ENCODE measurements at places on chromosomes 12 and 14. TPM values are rescaled to one million over a fixed set of nuclear protein-coding genes. Genes with fewer than 3 reads are reported as not detected.

GRCh38 chr14:99806836-99807235, 13.6 kb downstream of the EML1 start:
- no peaks in the 10 kb centered on the region for H3K4me1 ChIP-seq
- H3K27me3 ChIP-seq: peaks cover 30% of the 10 kb centered on the region
- no peak for DNase-seq
- H3K36me3 ChIP-seq: no peaks in the 10 kb centered on the region
- H3K27ac ChIP-seq: no peak overlapping the region

GRCh38 chr12:125797421-125798175, 732.4 kb downstream of the AACS start:
- H3K4me3 ChIP-seq: no peak overlapping the region
- H3K27ac ChIP-seq: no peak overlapping the region
- H3K36me3 ChIP-seq: no peaks in the 10 kb centered on the region
- no peaks in the 10 kb centered on the region for H3K27me3 ChIP-seq
- H3K4me1 ChIP-seq: no peaks in the 10 kb centered on the region

DNA sequence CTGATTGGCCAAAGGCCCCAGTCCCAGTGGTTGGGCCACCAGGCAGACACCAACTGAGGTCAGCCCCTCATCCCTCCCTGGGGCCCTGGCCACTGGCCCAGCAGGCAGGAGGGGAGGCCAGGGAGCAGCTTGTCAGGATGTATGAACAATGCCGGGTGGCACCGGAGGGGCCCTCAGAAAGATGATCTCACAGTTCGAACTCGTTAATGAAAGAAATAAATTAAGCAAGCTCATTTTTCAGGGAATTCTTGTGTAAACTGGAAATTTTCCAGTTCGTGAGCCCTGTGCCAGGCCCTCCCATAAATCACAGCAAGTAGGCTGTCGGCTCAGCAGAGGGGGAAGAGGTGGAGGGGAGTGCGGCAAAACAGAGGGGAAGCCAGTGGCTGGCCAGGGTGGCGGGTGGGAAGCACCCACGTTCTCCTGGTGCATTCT, 177.0 kb upstream of the VASH1 start:
- no peak overlapping the region for H3K27ac ChIP-seq
- no peak overlapping the region for H3K4me3 ChIP-seq
- peaks cover 8% of the 10 kb centered on the region for H3K27me3 ChIP-seq
- DNase-seq: no peak

DNA sequence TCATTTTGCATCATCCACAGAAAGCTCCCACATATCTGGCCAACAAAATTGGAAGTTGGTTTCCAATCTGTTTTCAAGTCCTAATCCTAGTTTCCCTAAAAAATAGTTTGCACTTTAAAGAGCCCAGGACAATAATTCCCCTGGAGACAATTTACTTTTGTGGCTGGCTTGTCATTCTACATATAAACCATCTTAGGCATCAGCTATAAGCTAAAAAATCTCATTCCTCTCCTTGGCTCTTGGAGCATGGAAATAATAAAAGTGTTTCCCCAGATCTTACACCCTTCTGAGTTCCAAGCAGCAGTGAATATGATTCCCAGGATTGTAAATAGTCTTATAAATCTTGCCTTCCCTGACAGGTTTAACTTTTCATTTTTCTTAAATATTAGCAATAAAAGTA, 89.1 kb upstream of the NUDT4 start:
- no peak overlapping the region for H3K27ac ChIP-seq
- no peak for DNase-seq
- H3K36me3 ChIP-seq: no peaks in the 10 kb centered on the region
- no peaks in the 10 kb centered on the region for H3K27me3 ChIP-seq

DNA sequence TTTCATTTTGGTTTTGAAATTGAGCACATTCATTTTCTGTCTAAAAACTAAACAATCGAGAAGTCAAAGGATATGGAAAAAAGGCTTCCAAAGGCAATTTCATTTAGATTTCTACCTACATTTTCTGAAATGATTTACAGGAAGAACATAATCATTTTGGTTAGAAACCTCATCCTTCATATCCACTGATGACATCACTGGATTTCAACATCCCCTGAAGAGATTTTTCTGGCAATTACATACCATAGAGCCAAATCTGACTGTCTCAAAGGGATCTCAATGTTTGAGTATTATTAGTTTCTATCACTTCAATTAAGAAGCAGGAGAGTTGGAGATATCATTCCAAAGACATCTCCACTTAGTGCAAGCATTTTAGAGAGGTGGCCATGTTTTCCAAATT, 137.8 kb downstream of the TTC7B start:
- H3K4me1 ChIP-seq: peaks cover 41% of the 10 kb centered on the region
- DNase-seq: no peak
- peak overlapping the region; percentile 96 for H3K27ac ChIP-seq
- no peaks in the 10 kb centered on the region for H3K27me3 ChIP-seq

DNA sequence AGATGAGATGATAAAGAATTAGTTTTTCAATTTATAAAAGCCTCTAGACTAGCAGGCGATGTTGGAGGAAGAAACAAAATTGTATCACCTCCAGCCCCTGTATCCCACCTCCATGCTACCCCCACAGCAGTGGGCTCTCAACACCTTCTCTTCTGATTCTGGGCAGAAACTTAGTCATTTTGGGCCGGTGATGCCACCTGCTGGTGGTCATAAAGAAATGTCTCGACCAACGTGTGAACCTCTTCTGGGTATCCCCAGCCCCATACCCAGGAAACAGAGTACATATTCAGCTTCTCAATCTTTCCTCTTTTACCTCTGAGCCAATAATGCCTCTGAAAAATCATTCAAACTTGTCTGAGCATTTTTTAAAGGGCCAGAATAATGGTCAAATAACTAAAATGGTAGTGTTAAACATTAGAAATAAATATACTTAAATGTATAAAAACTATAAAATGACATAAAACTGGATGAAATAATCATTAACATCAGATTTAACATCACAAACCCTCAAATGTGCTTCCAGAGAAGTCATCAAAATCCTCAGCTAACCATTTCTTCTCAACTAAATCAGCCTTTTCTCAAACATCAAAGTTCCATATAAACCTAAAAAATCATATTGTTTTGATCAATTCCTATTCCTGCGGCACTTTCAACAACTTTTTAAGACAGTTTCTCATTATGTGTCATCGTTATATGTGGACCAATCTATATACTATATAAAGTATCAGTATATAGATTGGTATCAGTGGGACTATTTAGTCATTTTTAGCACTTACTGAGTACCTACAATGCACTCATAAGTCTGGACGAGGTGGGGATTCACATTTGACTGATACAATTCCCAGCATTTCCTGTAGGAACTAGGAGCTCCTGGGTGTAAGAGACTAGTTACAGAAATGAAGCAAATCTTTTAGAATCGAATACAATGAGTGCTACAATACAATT, 69.4 kb downstream of the ATXN2 start:
- no peak overlapping the region for H3K4me3 ChIP-seq
- DNase-seq: peak; percentile 67
- H3K27ac ChIP-seq: no peak overlapping the region
- H3K36me3 ChIP-seq: peaks cover 9% of the 10 kb centered on the region

GRCh38 chr14:92695562-92695961, 52.9 kb downstream of the LGMN start:
- H3K4me1 ChIP-seq: peaks cover 28% of the 10 kb centered on the region
- no peak for DNase-seq
- H3K27ac ChIP-seq: no peak overlapping the region
- no peaks in the 10 kb centered on the region for H3K27me3 ChIP-seq
- peaks cover 2% of the 10 kb centered on the region for H3K36me3 ChIP-seq

- no peak overlapping the region for H3K27ac ChIP-seq
- peaks cover 3% of the 10 kb centered on the region for H3K27me3 ChIP-seq
- H3K36me3 ChIP-seq: no peaks in the 10 kb centered on the region
- H3K4me3 ChIP-seq: no peak overlapping the region
Measured at GRCh38 chr12:52454411-52455201, 2.7 kb upstream of the KRT6B start.

GRCh38 chr14:93582516-93582915, 151.8 kb downstream of the UNC79 start:
- H3K27me3 ChIP-seq: peaks cover 20% of the 10 kb centered on the region
- DNase-seq: no peak
- no peak overlapping the region for H3K4me3 ChIP-seq
- no peaks in the 10 kb centered on the region for H3K4me1 ChIP-seq

GRCh38 chr12:30753233-30753632, 1.5 kb downstream of the CAPRIN2 start:
- H3K27me3 ChIP-seq: no peaks in the 10 kb centered on the region
- H3K27ac ChIP-seq: no peak overlapping the region
- DNase-seq: peak; percentile 24
- peak overlapping the region; percentile 93 for H3K4me3 ChIP-seq
- peaks cover 34% of the 10 kb centered on the region for H3K4me1 ChIP-seq

GRCh38 chr12:94707892-94708291, 57.5 kb upstream of the TMCC3 start:
- no peaks in the 10 kb centered on the region for H3K36me3 ChIP-seq
- no peak for DNase-seq

DNA sequence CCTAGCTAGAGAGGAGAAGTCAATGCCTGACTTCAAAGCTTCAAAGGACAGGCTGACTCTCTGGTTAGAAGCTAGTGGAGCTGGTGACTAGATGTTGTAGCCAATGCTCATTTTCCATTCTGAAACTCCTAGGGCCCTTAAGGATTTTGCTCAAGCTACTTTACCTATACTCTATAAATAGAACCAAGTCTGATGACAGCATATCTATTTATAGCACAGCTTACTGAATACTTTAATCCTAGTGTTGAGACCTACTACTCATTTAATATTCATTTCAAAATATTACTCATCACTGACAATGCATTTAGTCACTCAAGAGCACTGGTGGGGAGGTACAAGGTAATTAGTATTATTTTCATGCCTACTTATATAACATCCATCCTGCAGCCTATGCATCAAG, 137.2 kb upstream of the PELI2 start:
- H3K4me3 ChIP-seq: no peak overlapping the region
- peaks cover 30% of the 10 kb centered on the region for H3K27me3 ChIP-seq
- DNase-seq: no peak
- H3K4me1 ChIP-seq: peaks cover 3% of the 10 kb centered on the region
- H3K27ac ChIP-seq: no peak overlapping the region

DNA sequence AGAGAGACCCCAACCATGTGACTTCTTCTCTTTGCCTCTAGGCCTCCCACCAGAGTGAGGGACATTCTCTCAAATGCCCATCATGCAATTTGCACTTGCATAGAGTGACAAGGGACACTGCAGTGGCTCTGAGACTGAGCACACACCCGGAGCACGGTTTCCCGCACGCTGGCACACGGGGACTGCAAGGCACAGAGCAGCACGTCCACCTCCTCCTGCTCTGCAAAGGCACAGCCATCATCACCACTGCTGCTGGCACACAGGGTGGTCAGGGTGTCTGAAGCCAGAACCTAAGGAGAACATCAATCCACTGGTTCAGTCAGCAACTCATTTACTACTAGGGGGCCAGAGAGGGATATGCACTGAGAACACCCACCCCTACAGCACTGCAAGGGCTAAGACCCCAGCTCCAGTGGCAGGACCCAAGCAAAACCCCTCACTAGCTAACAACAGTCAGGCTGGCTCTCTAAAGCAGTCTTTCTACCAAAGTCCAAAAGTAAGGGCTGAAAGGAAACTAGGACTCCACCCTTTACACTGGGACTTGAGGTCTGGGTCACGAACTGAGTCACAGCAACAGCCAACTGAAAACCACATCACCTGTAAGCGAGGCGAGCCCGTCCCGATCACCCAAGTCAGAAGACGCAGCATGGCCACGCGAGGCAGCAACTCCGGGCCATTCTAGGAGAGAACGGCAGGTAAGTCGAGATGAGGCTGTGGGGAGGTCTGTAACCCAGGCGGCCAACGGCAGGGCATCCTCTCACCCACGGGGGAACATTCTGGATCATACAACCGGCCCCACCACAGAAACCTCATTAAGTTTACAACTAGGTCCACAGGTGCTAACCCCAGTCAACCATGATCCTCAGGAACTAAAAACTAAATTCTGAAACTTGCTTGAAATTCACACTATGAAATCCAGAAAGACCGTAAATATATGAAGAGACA, 37.9 kb downstream of the GCN1 start:
- H3K4me1 ChIP-seq: no peaks in the 10 kb centered on the region
- H3K36me3 ChIP-seq: peaks cover 22% of the 10 kb centered on the region
- no peak for DNase-seq

DNA sequence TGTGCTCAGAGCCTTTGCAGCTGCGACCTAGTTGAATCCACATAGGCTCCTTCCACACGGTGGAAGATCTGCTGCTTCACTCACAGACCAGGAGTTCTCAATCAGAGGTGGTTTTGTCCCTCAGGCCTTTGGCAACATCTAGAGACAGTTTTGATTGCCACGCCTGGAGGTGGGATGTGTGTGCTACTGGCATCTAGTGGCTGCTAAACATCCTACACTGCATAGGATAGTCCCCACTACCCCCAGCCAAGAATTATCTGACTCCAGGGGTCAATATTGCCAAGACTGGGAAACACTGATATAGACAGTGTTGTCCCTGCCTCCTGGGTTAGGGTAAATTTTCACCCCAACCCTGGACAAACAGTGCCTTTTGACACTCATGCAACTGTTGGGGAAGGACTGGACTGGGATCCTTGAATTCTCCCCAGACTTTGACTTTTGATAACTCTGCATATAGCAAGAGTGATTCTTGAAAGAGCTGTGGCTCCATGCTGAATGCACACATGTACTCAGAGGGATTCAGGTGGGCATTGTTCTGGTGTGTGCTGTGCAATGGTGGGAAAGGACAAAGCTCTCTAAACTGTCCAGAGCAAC, 39.8 kb downstream of the BAZ2A start:
- H3K36me3 ChIP-seq: no peaks in the 10 kb centered on the region
- peaks cover 5% of the 10 kb centered on the region for H3K4me1 ChIP-seq
- peak; percentile 16 for DNase-seq
- H3K27me3 ChIP-seq: no peaks in the 10 kb centered on the region

- H3K4me1 ChIP-seq: no peaks in the 10 kb centered on the region
Measured at GRCh38 chr12:77540097-77540496, 290.6 kb upstream of the NAV3 start.

DNA sequence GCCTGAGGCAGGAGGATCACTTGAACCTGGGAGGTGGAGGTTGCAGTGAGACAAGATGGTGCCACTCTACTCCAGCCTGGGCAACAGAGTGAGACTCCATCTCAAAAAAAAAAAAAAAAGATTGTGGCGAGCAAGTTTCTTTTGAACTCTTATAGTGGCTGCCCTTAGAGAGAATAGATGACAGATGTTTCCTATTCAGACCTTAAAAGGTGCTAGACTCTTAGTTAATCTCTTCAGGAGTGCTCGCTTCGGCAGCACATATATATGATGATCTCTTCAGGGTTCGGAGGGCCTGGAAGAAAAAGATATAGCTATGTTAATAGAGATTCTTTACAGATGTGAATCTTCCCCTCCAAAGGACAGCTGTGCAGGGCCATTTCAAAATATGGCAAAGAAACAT, 73.1 kb upstream of the AMN1 start:
- H3K4me1 ChIP-seq: peaks cover 39% of the 10 kb centered on the region
- no peak for DNase-seq
- peaks cover 49% of the 10 kb centered on the region for H3K36me3 ChIP-seq
- H3K27me3 ChIP-seq: no peaks in the 10 kb centered on the region
- peak overlapping the region; percentile 35 for H3K4me3 ChIP-seq
- H3K27ac ChIP-seq: peak overlapping the region; percentile 40

GRCh38 chr12:50401500-50402081, 906 bp downstream of the LARP4 start:
- H3K4me3 ChIP-seq: peak overlapping the region; percentile 94
- H3K27me3 ChIP-seq: no peaks in the 10 kb centered on the region
- peaks cover 18% of the 10 kb centered on the region for H3K4me1 ChIP-seq
- H3K36me3 ChIP-seq: peaks cover 24% of the 10 kb centered on the region
- no peak for DNase-seq

- no peak overlapping the region for H3K27ac ChIP-seq
- no peak for DNase-seq
- no peaks in the 10 kb centered on the region for H3K4me1 ChIP-seq
- H3K27me3 ChIP-seq: no peaks in the 10 kb centered on the region
- H3K4me3 ChIP-seq: no peak overlapping the region
- no peaks in the 10 kb centered on the region for H3K36me3 ChIP-seq
Measured at GRCh38 chr12:97260786-97261185, 201.8 kb upstream of the RMST start.

The LHX5 gene
- not detected for total RNA-seq

The ASB2 gene
- total RNA-seq: 26.4 TPM

The ORMDL2 gene
- 32.4 TPM for total RNA-seq

The OR6C2 gene
- total RNA-seq: not detected

All from activated naive CD8-positive, alpha-beta T cell treated with anti-CD3 and anti-CD28 coated beads for 36 hours (primary cell).